ENCODE measurements at places on chromosomes 16 and 17.

DNA sequence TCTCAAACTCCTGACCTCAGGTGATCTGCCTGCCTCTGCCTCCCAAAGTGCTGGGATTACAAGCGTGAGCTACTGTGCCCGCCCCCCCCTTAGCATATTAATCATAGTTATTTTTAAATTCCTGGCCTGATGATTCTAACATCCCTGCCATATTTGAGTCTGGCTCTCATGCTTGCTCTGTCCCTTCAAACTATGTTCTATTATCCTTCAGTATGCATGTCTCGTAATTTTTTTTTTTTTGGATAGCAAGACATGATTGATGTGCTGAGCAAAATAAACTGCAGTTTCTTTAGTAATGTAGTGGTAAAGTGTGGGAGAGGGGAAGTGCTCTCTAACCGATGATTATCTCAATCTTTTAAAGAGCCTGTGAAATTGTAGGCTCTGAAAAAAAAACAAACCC is 34.3 kb upstream of the TMEM92 start:
- no peak for DNase-seq

GRCh38 chr16:30142672-30143346 is 19.8 kb upstream of the MAPK3 start:
- no peak for DNase-seq

DNA sequence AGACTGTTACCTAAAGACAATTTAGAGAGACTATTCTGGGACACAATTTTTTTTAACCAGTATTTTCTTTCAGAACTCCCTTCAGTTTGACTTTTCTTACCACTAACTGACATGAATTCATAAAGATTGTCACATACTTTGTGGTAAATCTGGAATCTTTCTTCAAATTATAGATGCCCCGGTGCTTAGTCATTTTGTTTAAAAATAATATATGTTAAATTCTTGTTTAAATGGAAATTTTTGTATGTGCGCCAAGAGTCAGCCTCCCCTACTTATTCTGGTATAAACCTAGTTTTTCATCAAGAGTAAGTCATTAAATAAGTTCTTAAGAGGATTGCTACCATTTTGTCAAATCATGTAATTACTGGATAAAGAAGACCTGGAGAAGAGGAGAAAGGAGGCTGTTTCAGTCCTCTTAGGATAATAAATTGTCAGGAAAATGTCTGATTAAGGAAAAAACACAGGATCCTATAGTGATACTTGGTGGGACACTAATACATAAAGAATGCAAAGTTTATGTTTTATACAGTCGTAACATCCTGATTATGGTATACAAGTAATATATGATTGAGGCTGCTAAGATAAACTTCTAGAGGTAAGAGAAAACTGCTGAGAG is 424.4 kb downstream of the PMP22 start:
- peak; percentile 47 for DNase-seq

DNA sequence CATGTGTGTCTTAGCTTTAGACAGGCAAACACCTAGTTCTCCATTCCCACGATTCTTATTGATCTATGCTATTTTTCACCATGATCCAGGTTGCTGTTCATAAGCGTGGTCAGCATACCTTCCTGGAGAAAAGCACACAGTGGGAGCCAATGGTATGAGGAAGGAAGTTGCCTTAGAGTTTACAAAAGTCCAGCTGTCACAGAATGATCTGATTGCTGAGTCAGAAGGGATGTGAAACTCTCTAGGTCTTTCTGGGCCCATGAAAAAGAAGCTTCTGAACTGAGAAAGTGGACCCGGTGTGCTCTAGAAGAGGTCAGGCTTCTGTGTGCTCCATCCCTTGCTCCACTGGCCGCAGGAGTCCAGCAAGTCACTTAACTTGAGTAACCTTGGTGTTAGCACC is 71.0 kb upstream of the CCL1 start:
- DNase-seq, result no peak

DNA sequence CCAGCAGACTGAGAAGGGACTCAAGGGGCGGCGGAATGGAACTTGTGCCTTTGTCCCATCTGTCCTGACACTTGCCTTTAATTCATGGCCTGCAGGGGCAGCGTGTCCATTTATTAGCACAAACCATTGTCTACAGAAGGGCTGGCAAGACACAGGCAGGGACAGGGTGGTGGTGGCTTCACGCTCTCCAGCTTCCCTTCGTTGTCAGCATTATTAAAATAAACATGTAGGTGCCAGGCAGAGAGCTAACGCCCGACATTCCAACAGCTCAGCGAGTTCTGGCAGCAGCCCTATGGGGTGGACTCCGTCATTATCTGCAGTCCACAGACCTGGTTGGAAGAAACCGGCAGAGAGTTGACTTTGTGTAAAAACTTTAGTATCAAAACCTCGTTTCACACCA is 16.3 kb downstream of the DNAI2 start:
- no peak for DNase-seq

GRCh38 chr17:78317794-78318400 is 42.0 kb downstream of the SOCS3 start:
- DNase-seq, result no peak

DNA sequence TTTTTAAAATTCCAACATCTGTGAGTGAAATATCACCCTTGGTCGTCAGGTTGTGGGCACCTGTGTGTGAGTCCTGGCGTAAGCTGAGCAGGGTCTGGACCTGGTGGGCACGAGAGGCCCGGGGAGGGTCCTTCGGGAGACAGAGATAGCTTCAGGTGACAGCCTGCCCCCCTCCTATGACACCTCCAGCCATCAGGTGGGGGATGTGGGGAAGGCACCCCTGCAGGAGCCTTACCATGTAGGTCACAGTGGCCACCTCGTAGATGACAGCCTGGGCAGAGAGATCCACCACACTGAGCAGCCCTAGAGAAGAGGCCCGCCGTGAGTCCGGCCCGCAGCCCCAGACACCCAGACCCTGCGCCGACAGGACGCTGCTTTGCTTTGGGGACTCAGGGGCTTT is 11.2 kb downstream of the SLC47A2 start:
- DNase-seq, result no peak

DNA sequence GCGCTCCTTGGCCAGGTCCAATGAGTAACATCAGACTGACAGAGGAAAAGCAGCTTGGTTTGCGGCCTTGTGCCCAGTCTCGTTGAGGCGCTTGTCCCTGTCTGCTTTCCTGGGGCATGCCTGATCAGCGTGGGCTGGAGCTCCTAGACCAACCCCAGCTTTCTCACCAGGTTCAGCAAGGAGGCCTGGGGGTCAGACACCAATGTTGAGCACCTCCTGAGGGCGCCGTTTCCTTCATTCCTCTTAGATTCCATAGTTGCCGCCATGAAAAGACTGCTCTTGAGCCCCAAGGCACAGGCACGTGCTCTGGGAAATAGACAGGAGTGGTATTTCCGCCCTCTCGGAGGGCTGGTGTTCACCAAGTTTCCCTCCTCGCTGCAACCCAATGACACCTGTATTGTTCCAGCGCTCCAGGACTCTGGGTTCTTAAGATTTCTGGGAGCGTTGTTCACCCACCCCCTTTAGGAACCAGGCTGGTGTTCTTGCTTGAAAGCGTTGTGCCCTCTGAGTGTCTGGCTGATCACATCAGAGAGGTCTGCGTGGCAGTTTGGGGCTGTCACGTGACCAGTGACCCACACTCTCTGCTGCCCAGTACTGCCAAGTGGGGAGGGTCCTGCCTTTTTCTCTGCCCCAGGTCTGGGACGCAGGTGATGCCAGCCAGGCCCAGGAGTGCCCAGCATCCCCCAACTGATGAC is 18.0 kb downstream of the KCTD2 start:
- no peak for DNase-seq

GRCh38 chr16:85225257-85225656 is 113.0 kb upstream of the CIBAR2 start:
- DNase-seq, result no peak

DNA sequence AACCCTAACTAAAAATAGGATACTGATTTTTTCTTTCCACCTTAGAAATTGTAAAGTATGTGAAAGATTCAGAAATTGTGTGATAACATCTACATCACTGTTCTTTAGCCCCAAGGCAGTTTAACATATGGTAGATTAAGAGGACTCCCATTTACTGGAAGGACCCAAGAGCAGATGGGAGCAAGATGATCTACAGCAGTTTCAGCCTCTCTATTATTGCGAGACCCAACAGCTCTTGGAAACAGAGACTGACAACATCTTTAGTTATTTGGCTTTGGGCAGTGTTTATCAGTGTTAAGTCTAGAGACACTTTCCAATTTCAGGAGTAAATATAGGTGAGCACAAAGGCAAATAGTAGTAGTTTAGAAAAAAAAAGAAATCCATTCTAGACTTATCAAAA is 124.9 kb upstream of the CORO6 start:
- DNase-seq, result peak; percentile 45

GRCh38 chr17:36142235-36142634 is 34.2 kb downstream of the TBC1D3B start:
- no peak for DNase-seq

- no peak for DNase-seq
These were observed 55.0 kb downstream of the SSH2 start for GRCh38 chr17:29874931-29875596.

- DNase-seq, result no peak
These were observed 6.3 kb upstream of the RAB37 start for GRCh38 chr17:74730491-74731346.

GRCh38 chr16:49287572-49287971 is 5.9 kb upstream of the CBLN1 start:
- no peak for DNase-seq

DNA sequence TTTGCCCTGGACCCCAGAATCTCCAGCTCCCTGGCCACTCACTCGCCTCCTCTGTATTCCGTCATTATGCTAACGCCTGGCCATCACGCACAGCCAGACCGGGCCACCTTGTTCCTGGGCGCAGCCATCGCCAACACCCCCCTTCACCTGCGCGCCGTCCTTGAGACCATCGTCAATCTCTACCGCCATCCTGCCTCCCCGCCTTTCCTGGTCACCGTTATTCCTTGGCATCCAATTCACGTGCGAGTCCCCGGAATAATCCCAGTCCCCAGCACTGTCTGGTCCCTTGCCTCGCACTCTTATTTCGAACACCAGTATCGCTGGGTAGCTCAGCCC is 541 bp downstream of the VKORC1 start:
- peak; percentile 21 for DNase-seq

DNA sequence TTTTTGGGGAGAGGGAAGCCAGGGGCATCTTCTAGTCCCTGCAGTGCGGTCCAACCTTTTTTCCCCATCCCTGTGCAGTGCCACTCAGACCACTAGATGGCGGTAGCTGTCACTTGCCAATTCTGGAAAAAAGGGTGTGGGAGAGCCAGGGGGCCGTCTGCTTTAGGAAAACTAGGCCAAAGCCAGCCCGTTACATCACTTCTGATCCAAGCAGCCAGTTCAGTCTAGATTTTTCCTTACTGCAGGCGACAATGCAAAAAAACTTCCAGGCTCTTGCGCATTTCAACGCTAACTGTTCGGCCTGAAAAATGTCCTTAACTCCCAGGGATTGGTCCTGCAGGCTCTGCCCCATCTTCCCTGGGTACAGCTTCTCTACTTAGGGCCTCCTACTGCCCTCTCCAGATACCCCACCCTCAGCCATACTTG is 69.2 kb upstream of the CES5A start:
- peak; percentile 60 for DNase-seq

- DNase-seq, result no peak
These were observed 52.2 kb upstream of the MED9 start for GRCh38 chr17:17424552-17424951.

DNA sequence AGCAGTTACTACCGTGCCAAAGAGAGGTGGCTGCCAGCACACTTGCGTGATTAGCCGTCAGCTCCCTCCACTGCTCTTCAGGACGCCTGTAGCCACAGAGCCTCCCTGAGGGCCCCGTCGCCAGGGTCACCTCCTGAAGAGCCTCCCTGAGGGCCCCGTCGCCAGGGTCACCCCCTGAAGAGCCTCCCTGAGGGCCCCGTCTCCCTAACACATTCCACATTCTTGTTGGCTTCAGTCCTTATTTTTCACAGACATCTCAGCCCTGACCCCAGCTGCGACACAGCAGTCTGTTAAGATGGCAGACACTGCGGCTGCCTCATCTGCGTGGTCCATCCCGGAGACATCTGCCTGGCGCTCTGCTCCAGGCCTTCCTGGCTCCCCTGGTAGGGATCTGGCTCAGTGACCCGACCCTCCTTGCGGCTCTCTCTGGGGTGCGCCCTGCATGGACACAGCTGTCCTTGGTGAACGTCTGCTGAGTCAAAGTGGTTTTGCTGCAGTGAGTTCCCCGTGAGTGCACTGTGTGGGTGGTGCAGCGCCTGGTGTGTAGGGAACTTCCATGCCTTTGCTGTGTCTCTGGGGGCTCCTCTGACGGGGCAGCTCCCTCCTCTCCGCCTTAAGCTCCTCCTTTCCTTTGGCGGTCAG is 11.4 kb downstream of the ACSF3 start:
- no peak for DNase-seq

DNA sequence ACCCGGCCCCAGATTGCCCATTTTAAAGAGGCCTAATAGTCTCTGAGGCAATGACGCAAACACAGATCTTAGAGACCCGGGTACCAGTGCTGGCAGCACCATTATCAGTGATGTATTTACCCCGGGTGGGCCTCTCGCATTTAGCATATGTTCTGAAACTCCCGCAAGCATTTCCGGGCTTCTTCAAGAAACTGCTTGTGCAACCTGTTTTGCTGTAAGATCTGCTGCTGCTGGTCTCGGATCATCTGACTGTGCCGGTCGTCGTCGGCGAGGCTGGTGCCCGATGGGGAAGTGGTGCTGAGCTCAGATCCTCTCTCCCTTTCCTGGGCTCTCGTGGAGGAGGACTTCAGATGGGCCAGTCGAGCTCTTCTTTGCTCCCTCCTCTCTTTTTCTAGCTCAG is 12.5 kb downstream of the CEP295NL start:
- peak; percentile 96 for DNase-seq

- no peak for DNase-seq
These were observed 81.0 kb upstream of the BRD7 start for GRCh38 chr16:50449800-50450199.

- no peak for DNase-seq
These were observed 43.7 kb downstream of the NCOR1 start for GRCh38 chr17:16171613-16172012.

DNA sequence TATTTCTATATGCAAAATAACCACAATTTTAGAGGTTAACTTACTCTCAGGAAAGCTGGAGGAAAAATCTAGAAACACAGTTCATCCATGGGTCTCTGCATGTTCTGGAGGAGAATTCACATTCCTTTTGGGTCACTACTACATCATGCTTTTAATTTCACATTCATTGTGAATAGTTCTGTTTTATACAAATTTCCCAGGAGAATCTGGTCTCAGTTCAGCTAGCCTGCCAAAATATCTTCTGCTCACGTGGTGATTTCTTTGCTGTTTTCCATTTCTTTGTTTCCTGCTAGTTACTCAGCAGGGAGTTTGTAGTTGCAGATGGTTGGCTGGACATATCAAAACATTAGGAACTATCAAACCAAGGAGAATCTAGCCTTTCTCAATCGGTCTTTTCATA is at the start of gene ABCA9:
TSS of gene ABCA9 (minus strand) at position 106 of the 400 bp plus-strand sequence. CDS start 9,801 bp downstream, outside the sequence.
- peak; percentile 79 for DNase-seq

DNA sequence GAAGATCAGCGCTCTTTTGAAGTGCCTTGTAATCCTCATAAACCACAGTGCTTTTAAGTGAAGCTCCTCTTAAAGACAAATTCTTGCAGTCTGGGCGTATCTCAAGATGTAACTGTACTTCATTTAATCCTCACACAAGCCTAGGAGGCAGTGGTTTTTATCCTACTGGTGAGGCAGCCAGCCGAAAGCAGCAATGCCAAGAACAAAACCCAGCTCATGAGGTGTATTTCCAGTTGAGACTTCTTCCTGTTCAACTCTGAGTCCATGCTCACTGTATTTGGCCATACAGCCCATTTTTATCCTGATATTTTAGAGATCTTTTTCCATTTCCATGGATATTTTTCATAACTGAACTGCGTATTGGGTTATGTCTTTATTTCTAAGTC is 13.7 kb downstream of the CTRB2 start:
- peak; percentile 11 for DNase-seq
